ENCODE measurements at places on chromosomes 7 and 10. TPM values are rescaled to one million over a fixed set of nuclear protein-coding genes. Genes with fewer than 3 reads are reported as not detected.

Gene SKIDA1
- total RNA-seq: 0.34 TPM

Gene NMT2
- total RNA-seq: 26.1 TPM

DNA sequence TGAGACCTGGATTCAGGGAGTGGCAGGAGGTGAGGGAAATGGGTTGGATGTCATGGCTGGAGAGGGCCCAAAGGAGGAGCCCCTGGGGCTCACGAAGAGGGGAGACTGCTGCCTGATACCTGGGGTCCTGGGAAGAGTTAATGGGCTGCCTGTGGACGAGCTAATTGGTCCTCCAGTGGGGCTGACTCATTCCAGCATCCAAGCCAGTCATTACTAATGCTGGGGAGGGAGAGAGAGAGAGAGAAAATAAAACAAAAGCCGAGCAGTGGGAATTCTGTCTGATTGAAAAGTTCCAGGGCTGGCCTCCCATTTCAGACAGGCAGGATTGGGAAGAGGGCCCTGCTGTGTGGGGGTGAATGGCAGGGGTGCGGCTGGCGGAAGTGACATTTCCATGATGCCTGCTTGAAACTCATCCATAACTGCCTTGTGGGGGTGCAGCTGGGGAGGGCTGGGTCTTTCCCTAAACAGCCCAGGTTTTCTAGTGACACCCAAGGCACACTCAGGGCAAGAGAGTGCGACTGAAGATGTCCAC is 297.8 kb downstream of the RPS24 start:
- no peak for DNase-seq
- no peak overlapping the region for H3K27ac ChIP-seq
- no peaks in the 10 kb centered on the region for H3K4me1 ChIP-seq
- no peak overlapping the region for H3K4me3 ChIP-seq
- H3K36me3 ChIP-seq: no peaks in the 10 kb centered on the region

- no peak overlapping the region for H3K27ac ChIP-seq
- no peak overlapping the region for H3K4me3 ChIP-seq
- DNase-seq: no peak
- H3K4me1 ChIP-seq: no peaks in the 10 kb centered on the region
- no peaks in the 10 kb centered on the region for H3K36me3 ChIP-seq
Observed at GRCh38 chr7:144164784-144165183, 18.5 kb upstream of the CTAGE4 start.

DNA sequence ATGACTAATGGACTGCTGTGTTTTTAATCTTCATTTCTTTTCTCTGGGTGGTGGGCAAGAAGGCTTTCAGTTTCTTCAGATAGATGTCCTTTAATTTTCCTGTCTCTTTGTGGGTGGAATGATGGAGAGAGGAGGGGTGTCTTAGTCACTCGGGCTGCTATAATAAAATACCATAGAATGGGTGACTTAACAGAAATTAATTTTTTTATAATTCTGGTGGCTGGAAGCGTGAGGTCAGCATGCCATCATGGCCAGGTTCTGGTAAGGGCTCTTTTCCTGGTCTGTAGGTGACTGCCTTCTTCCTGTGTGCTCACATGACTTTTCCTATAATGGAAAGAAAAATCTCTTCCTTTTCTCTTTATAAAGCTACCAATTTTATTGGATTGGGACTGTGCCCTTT is 6.3 kb downstream of the RSBN1L start:
- no peaks in the 10 kb centered on the region for H3K36me3 ChIP-seq
- DNase-seq: no peak
- H3K27me3 ChIP-seq: no peaks in the 10 kb centered on the region

DNA sequence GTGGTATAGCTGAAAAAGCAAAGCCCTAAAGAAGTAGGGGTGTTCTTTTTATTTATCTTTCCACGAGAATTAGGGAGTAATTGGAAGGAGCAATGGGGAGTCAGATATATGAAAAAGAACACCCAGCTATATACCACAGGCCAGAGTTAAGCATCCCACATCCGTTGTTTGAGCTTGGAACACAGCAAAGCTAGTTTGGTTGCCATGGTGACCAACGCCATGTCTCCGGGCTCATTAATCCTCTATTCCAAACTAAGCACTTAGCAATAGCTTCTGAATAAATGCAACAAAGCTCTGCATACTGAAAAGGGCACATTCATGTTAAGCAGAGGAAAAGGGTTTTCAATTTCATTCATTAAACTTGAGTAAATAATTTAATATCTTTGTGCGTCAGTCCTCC is 23.5 kb downstream of the ASB4 start:
- no peak overlapping the region for H3K4me3 ChIP-seq
- H3K27me3 ChIP-seq: peaks cover 4% of the 10 kb centered on the region
- H3K36me3 ChIP-seq: no peaks in the 10 kb centered on the region
- DNase-seq: no peak
- peaks cover 4% of the 10 kb centered on the region for H3K4me1 ChIP-seq
- H3K27ac ChIP-seq: no peak overlapping the region

DNA sequence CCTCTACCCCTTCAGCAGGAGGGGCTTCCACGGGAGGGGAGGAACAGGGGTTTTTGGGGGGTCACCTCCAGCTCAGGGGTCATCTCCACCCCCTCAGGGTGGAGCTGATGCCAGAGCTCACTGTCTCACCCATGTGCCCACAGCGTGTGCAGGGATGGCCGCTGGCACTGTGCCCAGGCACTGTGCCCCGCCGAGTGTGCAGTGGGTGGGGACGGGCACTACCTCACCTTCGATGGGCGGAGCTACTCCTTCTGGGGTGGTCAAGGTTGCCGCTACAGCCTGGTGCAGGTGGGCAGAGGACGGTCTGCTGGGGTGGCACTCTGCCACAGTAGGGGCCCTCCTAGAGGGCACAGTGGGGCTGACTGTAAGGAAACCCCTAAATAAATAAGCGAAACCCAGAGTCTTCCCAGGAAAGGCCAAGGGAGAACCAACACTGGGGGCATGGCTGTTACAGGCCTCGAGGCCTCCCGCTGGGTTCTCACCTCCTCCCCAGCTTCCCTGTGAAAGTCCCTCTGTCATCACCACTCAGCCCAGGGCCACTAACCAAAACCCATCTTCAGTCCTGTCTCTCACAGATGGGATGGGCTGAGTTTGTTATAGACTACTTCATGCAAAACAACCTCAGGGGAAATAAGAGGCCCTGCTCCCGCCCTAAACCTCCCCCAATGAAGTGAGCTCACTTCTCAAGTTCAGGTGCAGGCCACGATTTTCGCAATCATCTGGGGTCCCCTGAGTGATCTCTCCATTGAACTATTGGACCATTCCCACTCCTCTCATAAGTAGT is 7.4 kb upstream of the ZNF467 start:
- DNase-seq: no peak
- no peaks in the 10 kb centered on the region for H3K36me3 ChIP-seq
- no peak overlapping the region for H3K4me3 ChIP-seq
- H3K27ac ChIP-seq: no peak overlapping the region
- H3K4me1 ChIP-seq: no peaks in the 10 kb centered on the region

- H3K36me3 ChIP-seq: no peaks in the 10 kb centered on the region
- H3K27ac ChIP-seq: no peak overlapping the region
- H3K27me3 ChIP-seq: no peaks in the 10 kb centered on the region
- DNase-seq: peak; percentile 16
- H3K4me1 ChIP-seq: no peaks in the 10 kb centered on the region
Observed at GRCh38 chr7:18693406-18693805, 197.9 kb downstream of the HDAC9 start.

- DNase-seq: peak; percentile 68
- H3K4me1 ChIP-seq: no peaks in the 10 kb centered on the region
- no peaks in the 10 kb centered on the region for H3K36me3 ChIP-seq
- H3K27ac ChIP-seq: no peak overlapping the region
Observed at GRCh38 chr7:86939197-86939814, 120.1 kb downstream of the ELAPOR2 start.

DNA sequence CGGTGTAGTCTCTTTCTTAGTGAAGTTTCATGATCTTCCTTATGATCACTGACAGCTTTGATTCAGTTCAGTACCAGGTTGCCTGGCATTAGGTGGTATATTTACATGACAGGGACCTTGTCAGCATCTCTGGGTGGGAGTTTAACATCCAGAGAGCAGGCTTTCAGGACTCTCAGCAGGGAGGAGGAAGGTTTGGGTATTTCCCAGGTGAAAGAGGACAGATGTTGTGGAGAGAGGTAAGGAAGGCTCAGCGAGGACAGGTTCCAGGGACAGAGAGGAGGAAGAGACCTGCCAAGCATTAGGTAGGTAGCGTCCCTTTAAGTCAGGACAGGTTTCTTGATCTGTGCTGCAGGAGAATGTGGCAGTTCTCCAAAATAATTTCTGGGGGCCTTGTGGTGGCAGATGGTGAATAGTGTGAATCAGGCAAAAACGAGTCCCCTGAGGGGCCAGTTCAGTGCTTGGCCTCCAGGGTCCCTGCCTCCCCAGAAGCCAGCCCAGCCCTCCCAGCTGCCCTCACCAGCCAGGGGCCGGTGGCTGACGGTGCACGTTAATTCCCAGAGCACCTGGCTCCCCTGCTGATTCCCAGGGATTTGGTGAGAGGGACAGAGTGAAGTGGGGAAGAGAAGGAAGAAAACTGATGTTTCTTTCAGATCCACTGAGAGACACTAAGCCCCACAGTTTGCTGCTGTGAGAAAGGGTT is 82.0 kb downstream of the VWC2 start:
- no peaks in the 10 kb centered on the region for H3K4me1 ChIP-seq
- DNase-seq: no peak
- H3K4me3 ChIP-seq: no peak overlapping the region
- no peaks in the 10 kb centered on the region for H3K36me3 ChIP-seq
- H3K27me3 ChIP-seq: no peaks in the 10 kb centered on the region

DNA sequence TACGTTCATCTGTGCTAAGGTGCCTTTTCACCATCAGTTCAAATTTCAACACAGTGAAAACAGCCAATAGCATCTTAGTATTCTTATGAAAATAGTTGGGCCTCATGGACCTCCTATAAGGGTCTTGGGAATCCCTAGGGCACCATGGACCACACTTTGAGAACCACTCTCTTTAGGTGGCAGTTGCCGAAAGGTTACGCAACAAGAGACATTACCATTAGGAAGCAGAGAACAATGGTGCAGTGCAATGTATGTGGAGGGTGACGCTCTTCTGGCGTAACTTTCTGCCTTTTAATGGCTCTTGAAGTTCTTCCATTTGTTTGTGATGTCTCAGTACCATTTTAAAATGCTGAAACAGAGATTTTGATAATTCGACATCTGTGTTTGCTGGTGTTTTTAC is 131.1 kb downstream of the CNNM2 start:
- no peak overlapping the region for H3K4me3 ChIP-seq
- peaks cover 4% of the 10 kb centered on the region for H3K4me1 ChIP-seq
- no peak overlapping the region for H3K27ac ChIP-seq
- no peak for DNase-seq
- no peaks in the 10 kb centered on the region for H3K27me3 ChIP-seq

DNA sequence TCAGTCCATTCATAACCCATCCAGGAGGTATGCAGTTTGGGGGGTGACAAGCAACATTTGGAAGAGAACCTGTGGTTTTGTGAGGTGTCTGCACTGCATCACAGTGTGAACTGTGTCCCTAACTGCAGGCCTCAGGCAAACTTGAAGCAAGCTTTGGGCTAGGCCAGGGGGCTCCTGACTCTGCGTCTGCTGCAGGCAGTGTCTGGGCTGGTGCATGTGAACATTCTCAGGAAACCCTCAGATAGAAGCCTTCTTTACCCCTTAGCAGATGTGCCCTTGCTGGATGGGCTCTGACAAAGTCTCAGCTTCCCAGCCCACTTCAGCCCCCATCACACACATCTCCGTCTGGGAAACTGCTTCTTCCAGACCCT is 61.0 kb downstream of the VIPR2 start:
- H3K36me3 ChIP-seq: no peaks in the 10 kb centered on the region
- H3K27ac ChIP-seq: no peak overlapping the region
- H3K27me3 ChIP-seq: no peaks in the 10 kb centered on the region
- H3K4me3 ChIP-seq: no peak overlapping the region

- no peak overlapping the region for H3K27ac ChIP-seq
- H3K27me3 ChIP-seq: no peaks in the 10 kb centered on the region
- H3K4me1 ChIP-seq: no peaks in the 10 kb centered on the region
- DNase-seq: no peak
- no peaks in the 10 kb centered on the region for H3K36me3 ChIP-seq
Observed at GRCh38 chr7:28973591-28973990, 15.5 kb upstream of the TRIL start.

- DNase-seq: no peak
- no peaks in the 10 kb centered on the region for H3K36me3 ChIP-seq
- no peaks in the 10 kb centered on the region for H3K27me3 ChIP-seq
- no peaks in the 10 kb centered on the region for H3K4me1 ChIP-seq
Observed at GRCh38 chr7:67344481-67345193, 348.0 kb downstream of the TYW1 start.

DNA sequence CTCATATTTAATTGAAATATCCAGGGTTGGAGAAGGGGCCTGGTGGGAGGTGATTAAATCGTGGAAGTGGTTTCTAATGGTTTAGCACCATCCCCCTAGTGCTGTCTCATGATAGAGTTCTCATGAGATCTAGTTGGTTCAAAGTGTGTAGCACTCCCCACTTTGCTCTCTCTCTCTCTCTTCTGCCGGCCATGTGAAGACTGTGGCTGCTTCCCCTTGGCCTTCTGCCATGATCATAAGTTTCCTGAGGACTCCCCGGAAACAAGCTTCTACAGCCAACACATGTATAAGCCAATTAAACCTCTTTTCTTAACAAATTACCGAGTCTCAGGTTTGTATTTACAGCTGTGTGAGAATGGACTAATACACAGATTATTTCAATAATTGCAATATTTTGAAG is 305.8 kb upstream of the KCND2 start:
- no peaks in the 10 kb centered on the region for H3K36me3 ChIP-seq
- no peak overlapping the region for H3K4me3 ChIP-seq

GRCh38 chr10:15067154-15067553 is 21.4 kb downstream of the ACBD7 start:
- H3K4me1 ChIP-seq: no peaks in the 10 kb centered on the region
- no peak overlapping the region for H3K27ac ChIP-seq
- no peak overlapping the region for H3K4me3 ChIP-seq

- no peaks in the 10 kb centered on the region for H3K4me1 ChIP-seq
- H3K36me3 ChIP-seq: no peaks in the 10 kb centered on the region
- no peak overlapping the region for H3K27ac ChIP-seq
- H3K4me3 ChIP-seq: no peak overlapping the region
Observed at GRCh38 chr7:70512761-70513160, 619.2 kb upstream of the GALNT17 start.

- H3K27ac ChIP-seq: no peak overlapping the region
- H3K27me3 ChIP-seq: no peaks in the 10 kb centered on the region
- H3K36me3 ChIP-seq: no peaks in the 10 kb centered on the region
- H3K4me1 ChIP-seq: no peaks in the 10 kb centered on the region
Observed at GRCh38 chr7:12422554-12423320, 19.1 kb upstream of the VWDE start.

DNA sequence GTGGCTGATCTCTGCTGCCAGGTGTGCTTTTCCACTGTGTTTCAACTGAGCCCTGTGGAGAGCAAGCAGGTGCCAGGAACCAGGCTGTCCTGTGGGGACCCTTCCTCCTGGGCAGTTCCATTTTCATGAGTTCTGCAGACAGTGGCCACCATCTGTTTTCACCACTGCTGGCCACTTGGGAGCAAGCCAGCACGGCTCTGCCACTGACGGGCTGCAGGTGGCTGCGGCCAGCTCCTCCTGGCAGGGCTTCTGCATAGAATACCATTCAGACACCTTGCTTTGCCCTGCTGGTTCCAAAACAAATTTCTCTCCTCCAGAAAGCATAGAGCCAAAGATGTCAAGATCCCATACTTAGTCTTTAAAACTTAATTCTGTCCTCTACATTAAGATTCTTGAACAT is 48.3 kb downstream of the LANCL2 start:
- no peaks in the 10 kb centered on the region for H3K36me3 ChIP-seq
- H3K27me3 ChIP-seq: no peaks in the 10 kb centered on the region
- no peaks in the 10 kb centered on the region for H3K4me1 ChIP-seq
- no peak for DNase-seq
- no peak overlapping the region for H3K4me3 ChIP-seq

Measured in HCT116 (cell line).